CD4-positive, alpha-beta memory T cell (primary cell): ENCODE measurements at places on chromosomes 4 and X.

- no peak for DNase-seq
These were observed 228.0 kb downstream of the RASL11B start for GRCh38 chr4:53089936-53090729.

DNA sequence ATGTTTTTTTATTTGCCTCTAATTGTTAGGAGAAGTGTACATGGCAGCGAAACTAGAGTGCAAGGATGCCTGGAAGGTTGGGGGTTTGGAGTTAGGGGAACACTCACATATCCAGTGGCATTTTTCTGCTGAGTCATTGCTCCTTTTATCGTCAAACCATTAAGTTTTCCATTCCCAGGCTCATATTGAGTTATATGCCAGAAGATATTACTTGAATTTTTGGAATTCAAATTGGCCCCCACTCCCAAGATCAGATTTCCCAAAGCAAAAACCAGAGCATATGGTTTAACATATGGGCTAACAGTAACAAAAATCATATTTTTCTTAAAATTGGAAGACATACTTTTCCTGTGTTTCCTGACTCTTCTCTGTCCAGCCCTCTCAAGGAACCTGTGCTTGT, 152.7 kb downstream of the FSTL5 start:
- no peak for DNase-seq

- no peak for DNase-seq
These were observed 136.2 kb downstream of the TBC1D19 start for GRCh38 chr4:26719954-26720552.

DNA sequence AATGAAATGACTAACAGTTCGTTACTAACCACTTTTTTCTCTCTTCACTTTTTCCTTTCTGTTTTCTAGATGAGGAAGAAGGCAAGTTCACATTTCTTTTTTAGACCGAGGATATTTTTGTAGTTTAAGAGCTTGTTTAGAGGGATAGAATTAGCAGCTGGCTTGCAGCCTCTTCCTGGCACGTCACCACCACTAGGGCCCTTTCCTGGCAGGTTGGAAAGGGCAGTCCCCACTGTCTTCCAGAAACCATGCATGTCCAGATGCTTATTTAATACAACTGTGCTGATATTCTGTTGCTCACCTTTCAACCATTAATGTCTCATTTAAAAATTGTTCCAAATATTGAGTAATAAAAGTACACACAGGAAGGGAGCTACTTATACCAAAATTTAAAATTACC, 209.5 kb upstream of the PACRGL start:
- no peak for DNase-seq

DNA sequence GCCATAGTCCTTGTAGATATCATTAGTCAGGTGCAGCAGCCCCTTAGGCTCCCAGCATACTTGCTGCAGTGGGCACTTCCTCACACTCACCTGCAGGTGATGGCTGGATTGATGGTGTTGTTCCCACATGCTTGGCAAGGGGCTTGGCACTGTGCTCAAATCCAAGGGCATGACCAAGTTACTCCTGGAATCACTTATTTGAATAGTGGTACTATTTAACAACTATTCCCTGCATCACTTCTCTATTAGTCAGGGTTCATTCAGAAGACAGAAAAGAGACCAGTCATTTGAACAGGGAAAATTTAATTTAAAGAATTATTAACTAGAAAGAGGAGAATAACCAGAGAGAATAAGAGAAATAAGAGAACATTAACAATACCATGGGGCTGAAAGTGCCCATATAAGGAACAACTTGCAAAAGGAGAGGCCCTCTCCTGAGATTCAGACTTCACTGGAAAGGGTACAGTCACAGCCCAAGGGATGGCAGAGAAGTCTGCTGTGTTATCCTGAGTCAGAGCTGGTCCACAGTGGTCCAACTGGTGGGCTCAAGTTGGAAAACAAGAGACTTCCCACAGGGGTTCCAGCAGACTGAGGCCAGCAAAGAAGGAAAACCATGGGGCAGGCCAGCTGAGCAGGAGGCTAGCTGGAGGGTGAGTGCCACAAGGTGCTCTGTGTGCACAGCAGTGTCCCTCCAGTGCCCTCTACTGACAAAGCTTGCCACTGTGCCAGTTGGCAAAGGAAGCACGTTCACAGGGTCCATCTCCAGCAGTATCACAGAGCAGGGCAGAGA, 9.8 kb downstream of the SPP1 start:
- no peak for DNase-seq

DNA sequence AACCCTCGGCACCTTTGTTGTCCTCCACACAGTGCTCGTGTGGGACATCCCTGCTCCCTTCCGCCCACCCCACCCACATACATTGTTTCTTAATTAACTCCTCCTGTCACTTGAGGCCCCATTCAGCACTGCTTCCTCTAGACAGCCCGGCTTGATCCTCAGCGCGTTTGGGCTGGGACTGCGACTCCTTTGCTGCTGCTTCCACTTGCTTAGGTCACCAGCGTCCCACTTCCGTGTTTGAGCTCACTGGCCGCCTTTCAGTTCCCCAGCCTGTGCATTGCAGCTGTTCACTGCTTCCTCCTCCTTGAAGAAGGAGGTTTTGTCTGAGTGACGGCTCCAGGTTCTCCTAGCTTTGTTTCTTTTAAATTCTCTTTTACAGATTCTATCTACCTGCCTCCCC, 16.1 kb downstream of the RNF4 start:
- peak; percentile 70 for DNase-seq

DNA sequence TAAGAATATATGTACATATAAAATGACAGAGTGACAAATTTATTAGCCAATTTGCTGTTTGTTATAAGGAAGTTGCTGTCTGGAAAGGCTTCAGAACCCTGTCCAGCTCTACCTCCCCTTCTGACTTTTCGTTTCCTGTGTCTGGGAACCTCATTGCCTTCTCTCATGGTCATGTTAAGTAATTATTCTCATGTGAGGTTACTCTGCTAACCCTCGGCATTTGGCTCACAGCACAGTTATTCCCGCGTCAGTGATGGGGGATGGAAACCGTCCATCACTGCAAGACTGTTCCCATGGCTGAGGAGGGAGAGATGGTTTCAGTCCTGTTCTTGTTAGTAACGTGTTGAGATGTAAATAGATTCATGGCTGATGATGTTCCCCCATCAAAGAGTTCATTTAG, 11.9 kb downstream of the EDNRA start:
- DNase-seq: no peak

GRCh38 chr4:147085781-147086180, 140.1 kb upstream of the TTC29 start:
- DNase-seq: no peak

- DNase-seq: no peak
These were observed 1273.0 kb downstream of the RAPGEF2 start for GRCh38 chr4:160375772-160376452.

DNA sequence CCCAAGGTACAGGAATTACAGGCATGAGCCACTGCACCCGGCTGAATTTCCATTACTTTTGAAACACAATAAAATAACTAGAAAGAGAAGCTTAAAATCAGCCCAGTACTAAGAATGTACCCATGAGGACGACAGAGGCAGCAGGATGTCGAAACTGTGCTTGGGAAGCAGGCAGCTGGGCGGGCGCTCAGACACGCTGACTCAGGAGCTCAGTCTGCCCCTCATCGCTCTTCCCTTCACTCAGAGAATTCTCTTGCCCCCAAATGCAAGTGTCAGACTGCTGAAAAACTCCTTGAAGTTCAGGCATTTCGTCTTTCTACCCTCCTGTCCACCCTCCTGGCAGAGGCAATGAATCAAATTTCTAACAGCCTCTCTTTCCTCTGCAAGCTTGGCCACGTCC, 41.0 kb upstream of the CDKN2AIP start:
- DNase-seq: no peak

DNA sequence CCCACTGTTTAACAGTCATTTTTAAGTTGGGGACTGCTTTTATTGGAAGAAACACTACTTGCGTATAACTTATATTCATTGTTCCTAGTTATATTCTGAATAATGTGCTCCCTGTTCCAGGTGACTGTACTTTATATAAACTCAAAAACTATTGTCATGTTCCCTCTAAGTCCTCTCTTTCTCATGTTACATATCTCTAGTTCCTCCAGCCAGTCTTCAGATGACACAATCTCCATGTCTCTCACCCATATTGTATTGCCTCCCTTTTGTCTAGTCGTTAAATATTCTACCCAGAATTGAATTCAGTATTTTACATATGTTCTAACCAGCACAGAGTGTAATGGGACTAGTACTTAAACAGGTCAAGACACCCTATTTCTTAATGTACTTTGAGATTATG, 5.3 kb downstream of the VAMP7 start:
- DNase-seq: no peak

GRCh38 chr4:10086506-10087120, 30.0 kb downstream of the WDR1 start:
- DNase-seq: no peak

DNA sequence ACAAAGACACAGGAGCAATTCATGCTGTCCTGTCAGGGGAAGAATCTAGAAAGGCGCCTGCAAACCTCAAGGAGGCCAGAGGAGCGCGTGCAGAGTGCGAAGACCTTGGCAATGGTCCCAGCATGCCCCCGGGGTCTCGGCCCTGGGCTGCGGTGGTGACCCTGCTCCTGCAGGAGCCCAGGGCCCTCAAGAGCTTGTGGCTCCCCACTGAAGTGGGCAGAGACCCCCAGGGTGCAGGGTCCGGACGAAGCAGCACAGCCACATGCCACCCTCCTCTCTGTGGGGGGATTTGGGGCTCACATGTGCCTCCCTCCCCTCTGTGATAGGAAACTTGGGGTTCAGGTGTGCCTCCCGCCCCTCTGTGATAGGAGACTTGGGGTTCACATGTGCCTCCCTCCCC, 39.3 kb downstream of the GAK start:
- DNase-seq: no peak

DNA sequence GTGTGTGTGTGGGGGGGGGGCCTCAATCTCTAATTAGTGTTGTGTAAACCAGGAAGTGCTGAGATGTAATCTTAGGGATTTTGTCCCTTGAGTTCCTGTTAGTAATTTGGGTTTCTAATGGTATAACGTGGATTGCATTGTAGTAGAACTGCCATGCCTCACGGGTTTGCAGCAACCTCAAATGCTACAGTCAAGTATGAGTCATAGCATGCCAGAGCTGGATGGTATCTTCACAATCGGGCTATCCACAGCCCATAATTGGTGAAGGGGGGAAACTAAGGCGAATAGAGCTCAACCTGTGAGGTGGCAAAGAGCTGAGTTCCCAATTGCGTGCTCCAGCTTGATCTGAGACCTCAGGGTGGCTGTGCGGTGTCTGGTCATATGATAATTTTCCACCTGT, 2.2 kb upstream of the FMR1NB start:
- DNase-seq: no peak

- DNase-seq: no peak
These were observed 95.4 kb downstream of the NKX6-1 start for GRCh38 chr4:84403656-84404055.

DNA sequence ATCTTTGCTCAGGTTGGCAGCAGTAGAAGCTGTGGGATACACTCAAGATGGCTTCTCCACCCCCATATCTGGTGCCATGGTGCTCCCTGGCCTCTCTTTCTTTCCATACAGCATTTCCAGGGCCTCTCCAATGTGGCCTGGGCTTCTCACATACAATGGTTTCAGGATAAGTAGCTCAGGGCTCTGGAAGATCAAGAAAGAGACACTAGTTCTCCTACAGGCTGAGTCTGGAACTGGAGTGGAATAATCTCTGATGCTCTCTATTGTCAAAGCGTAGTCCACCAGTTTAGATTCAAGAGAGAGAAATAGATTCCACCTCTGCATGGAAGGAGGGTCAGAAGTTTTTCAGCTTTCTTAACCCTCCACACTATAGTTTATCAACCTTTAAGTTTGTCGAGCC, 138.2 kb upstream of the AADAT start:
- no peak for DNase-seq

DNA sequence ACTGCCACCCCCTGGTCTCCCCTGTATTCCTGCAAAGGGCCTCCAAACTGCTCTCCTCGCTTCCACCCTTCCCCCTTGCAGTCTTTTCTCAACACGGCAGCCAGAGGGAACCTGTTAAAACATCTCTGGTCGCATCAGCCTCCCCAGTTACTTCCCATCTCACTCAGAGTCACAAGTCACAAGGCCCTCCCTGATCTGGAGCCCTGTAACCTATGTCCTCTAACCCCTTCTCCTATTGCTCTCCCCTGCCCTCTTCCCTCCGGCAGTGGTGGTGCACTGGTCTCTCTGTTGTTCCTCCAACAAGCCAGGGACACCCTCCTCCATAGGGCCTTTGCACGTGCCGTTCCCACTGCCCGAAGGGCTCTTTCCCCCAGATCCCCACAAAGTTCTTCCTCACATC, 73.2 kb downstream of the SH3KBP1 start:
- DNase-seq: no peak

DNA sequence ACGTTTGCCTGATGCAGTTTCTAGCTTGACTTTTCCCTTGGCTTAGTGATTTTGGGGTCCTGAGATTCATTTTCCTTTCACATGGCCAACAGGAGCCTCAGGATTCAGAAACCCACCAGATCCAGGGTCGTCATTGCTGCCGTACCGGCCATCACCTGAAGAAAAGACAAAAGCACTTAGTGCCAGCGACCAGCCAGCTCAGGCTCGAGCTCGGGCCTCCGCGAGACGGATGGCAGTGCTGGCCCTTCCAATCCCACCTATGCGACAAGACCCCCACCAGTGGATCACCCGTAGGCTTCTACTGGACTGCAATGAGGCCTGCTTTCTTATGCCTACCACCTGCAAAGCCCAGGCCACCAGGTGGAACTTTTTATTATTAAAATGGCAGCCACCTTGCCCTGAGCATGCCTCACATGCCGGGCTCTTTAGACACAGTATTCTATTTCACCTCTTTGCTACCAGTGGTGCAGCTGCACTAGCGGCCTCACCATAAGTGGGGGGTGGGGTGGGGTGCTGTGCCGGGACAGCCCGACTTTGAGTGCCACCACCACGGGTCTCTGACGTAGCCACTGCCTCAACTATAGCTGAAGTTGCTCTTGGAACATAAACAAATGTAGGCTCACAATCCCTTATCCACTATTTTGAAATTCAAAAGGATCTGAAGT, 84.3 kb downstream of the MTMR1 start:
- DNase-seq: no peak

DNA sequence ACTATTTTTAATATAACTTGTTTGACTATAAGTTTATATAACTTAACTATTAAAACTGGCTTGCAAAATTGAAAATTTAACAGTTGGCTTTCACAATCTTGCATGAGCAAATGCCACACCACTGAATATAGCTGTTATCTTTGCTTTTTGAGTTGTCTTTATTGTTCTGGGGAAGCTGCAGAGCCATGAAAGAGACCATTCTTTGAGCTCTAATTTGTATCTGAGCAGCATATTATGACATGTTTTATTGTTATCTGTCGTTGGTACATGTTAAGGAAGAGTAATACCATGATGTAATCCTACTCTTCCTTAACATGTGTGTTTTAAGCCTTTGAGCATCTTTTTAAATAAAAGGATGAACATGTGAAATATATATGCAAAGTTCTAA, 97.1 kb upstream of the ANK2 start:
- no peak for DNase-seq

DNA sequence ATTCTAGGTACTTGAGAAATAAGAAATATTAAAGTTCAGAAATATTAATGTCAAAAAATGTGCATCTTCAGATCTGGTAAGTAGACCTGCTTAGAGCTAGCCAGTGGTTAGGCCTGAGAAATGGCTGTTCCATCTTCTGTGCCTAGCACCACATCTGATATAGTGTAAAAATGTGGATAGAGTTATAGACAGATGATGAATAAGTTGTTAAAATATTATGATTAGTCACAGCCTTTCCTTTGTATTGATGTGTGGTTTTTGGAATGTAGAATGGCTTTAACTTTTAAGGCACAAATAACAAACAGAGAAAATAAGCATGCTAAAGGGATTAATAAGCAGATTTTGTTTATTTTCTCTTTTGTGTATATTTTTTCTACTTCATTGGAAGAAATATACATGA, 133.5 kb upstream of the NUDT6 start:
- DNase-seq: no peak

- DNase-seq: no peak
These were observed 72.6 kb downstream of the SMARCA5 start for GRCh38 chr4:143586080-143586479.

- no peak for DNase-seq
These were observed 86.0 kb downstream of the RTL5 start for GRCh38 chrX:72045552-72046277.
